KBM-7 (cell line): ENCODE measurements at places on chromosomes 6 and 20.

DNA sequence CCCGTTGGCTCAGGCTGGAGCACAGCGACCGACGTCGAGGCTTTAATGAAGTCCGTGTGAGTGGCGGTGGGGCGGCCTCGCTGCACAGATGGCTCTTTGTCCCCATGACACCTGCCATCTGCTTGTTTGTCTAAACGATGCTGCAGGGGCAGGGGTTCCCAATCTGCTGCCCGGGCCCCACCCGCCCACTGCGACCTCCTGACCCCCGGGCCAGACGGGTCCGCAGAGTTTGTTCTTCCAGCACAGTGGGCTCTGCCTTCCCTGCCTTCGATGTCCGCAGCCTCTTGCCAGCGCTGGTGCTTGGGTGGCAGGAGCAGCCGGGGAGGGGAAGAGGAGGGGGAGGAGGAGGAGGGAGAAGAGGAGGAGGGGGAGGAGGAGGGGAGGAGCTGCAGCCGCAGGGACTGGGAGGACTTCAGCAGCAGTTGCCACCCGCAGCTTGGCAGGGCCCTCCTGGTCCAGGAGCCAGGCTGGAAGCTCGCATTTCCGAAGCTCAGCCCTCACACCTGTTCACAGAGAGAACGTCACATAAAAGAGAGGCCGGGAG is 210.0 kb downstream of the DLL1 start:
- no peak for DNase-seq

GRCh38 chr20:63831993-63832686 is 1.1 kb upstream of the ZBTB46 start:
- DNase-seq, result peak; percentile 28

- DNase-seq, result no peak
Observed at GRCh38 chr6:69422020-69422419, 374.8 kb downstream of the LMBRD1 start.

GRCh38 chr20:9066191-9066590 is 2.7 kb upstream of the PLCB4 start:
- no peak for DNase-seq

DNA sequence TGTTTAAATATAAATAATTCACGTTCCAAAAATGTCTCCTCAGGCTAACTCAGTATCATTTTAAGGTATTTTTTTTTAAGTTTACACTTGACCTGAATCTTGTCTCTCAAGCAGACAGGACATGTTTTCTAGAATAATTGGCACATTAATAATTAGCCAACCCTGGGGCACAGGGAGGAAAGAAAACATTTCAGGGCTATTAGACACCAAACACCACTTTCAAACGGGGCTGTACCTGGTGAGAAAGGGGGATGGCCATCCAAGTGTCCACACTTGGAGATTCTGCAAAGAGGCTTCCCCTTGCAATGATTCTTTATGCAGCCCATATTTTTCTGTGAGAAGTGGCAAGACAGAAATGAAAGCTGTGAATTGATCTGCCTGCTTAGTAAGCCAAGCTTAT is 560.8 kb downstream of the CD109 start:
- DNase-seq, result no peak

DNA sequence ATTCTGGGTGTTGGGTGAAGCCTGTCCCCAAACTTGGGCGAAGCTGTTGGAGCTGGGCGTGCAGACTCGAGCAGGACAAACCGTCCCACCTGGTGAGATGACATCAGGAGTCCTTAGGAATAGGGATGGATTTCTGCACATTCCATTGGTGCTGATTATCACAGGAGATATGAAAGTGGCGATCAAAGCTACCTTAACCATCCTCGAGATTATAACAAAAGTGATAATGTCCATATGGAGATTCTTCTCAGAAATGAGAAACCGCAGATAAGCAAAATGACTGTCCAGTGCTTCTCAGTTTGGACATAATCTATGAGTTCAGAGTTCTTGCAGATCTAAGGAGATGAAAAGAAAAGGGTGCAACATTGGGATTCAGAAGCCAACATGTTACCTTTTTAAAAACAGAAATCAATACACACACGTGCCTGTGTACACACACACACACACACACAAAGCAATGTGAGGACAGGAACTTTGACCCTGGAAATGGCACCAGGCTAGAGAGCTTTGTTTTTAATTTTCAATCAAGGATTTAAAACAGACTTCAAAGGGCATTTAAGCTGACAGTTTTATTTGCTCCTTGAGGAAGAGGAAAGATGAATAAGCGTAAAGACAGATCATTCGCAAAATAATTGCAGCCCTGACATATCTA is 165.4 kb downstream of the CD83 start:
- DNase-seq, result no peak

GRCh38 chr20:47464380-47465101 is 37.1 kb upstream of the NCOA3 start:
- DNase-seq, result no peak

DNA sequence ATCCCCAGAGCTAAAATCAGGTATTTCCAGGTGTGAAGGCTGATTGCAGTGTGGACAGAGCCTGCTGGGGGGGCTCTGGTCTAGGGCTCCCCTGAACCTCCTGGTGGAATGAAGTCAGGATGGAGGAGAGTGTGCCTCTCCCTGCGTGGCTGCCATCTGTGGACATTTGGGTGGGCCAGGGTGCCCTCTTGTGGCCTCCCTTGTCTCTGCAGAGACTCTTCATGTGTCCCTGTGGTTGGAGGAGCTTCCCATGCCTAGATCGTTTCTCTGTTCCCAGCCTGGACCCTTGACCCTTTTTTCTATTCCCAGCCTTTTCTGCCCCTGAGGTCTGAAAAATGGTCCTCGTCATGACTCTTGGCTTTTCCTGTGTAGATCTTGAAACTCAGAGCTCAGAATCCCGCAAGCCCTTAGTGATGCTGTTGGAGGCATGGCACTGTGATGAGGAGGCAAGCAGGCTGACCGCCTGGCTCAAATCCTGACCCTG is 9.9 kb upstream of the PSMF1 start:
- DNase-seq, result peak; percentile 63

DNA sequence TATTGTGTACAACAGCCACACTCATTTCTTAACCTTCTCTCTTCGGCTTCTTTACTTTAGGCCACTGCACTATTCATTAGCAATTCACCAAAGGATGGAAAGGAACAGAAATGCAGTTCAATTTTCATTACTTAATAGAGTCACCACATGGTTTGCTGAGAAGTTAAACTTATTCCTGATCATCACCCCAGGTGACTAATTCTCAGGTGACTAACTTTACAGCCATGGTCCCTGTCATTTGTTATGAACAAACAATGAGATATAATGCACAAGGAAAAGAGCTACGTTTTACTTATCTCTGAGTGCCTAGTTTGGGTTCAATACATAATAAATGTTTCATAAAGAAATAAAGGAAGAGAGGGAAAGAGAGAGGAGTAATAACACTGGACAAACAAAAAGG is 45.8 kb upstream of the DST start:
- no peak for DNase-seq

GRCh38 chr20:37243076-37243936 is 18.3 kb downstream of the GHRH start:
- DNase-seq, result no peak

DNA sequence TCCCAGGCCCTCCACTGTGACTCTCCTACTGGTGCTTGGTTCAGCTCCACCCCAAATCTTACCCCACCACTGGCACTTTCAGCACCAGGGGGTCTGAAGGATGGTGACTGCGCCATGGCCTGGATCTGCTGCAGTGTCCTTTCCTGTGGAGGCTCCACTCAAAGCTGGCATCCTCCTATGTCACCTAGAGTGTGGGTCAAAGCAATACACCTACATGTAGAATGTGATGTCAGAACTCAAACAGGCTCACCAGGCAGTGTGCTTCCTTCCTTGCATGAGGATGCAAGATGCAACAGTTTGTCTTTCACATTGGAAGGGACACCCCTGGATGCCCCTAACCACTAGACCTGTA is 32.8 kb upstream of the MICB start:
- no peak for DNase-seq

DNA sequence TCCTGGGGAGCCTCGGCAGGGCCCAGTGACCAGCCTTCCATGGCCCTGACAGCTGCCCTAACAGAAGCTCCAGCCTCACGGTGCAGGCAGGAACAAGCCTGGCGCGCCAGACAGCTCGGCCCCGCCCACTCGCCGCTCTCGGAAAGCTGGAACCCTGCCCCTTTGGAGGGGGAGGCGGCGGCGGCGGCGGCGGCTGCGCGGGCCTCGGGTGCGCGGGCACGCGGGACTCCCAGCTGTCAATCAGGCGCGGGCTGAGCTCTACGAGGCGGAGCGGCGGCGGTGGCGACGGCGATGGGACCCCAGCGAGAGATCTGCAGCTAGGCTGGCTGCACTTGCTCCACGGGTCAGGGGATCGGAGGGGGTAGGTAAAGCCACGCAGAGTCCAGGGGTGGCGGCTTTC is at the start of gene NRSN1:
NRSN1 (plus strand) TSS at position 236 of the 400 bp plus-strand sequence. CDS start 8,113 bp downstream, outside the sequence.
- peak; percentile 0 for DNase-seq

DNA sequence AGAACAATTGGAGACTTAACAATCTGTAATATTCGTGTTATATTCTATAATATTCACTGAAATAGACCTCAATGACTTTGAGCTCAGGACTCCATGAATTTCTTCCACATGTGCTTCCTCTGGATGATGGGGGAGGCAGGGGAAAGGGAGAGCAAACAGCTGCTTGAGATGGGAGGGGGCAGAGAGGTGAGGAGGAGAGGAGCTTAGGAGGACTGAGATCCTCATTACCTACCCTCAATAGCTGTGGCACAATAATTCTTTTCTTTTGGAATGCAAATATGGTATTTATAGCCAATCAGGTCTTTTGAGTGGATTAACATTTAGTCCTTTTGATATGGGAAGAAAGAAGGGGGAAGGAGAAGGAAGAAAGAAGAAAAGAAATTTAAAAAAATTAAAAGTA is 64.1 kb upstream of the ZNF217 start:
- no peak for DNase-seq

GRCh38 chr6:34875292-34876213 is 12.3 kb downstream of the TAF11 start:
- no peak for DNase-seq

DNA sequence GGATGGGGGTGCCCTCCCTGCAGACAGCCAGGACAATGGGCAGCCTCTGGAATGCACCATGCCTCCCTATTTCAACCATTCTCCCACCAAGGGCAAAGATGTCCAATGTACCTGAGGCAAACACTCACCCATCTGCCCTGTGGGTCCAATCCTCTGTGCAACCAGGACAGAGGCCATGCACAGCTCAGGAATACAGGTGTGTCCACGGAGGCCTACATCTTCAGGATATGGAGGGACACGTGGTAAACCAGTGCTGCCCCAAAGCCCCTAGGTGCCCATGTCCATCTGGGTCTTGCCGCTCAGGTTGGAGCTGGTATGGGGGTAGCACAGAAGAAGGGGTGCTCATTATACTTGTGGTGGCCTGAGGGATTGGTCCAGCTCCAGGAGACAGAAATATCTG is 20.4 kb upstream of the TAF8 start:
- DNase-seq, result no peak

DNA sequence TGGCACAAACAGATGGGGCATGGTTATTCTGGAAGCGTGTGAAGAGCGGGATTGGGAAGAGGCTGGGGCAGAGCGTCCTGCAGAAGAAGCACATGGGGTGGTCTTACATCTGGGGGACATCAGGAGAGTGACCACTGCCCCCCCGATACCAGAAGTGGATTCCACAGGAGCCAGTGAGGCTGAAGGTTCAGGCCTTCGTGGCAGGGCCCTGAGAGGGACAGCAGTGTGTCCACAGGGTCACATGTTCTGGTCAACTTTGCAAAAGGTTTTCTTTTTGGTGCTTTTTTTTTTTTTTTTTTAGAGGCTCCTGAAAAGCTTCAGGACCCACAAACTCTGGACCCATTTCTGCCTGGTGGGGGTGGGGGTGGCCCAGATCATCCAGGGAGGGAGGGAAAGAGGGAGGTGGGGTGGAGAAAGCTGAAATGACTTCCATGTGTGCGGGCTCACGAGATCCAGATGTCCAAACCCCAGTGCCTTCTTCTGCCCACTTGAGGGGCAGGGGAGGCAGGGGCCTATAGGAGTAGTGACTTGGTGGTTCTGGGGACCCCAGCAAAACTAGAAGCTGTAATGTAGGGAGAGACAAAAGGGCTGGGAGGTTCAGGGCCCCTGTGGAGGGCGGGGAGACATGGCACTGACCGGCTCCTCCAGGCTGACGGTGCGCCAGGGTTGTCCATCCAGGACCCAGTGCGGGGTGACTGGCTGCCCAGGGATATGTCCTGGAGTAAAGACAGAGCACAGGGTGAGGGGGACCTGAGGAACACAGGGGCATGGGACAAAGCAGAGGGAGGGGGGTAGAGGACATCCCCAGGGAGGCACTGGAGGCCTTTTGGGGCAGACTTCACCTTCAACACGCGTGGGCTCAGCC is 2.7 kb downstream of the ADAM33 start:
- no peak for DNase-seq

DNA sequence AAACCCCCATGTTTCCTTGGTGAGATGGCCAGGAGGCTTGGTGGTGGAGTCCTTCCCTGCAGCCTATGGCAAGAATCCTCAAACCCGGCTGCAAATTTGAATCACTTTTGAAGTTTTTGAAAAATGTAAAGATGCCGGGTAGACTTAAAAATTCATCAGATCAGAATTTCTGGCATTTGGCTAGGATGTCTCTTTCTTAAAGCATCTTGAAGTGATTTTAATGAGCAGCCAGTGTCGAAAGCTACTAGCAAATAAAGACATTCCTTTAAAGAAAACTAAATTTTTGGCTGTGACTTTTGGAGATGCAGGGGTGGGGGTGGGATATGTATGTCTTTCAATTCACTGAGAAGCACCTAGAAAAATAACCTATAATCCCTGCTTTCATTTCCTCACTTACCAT is 25.6 kb upstream of the NOX3 start:
- no peak for DNase-seq

GRCh38 chr6:166678426-166678825 is 51.4 kb upstream of the RPS6KA2 start:
- no peak for DNase-seq

GRCh38 chr20:46549188-46549972 is 1.1 kb downstream of the OCSTAMP start:
- DNase-seq, result no peak

GRCh38 chr20:46013829-46014516 is 5.3 kb downstream of the MMP9 start:
- peak; percentile 74 for DNase-seq

DNA sequence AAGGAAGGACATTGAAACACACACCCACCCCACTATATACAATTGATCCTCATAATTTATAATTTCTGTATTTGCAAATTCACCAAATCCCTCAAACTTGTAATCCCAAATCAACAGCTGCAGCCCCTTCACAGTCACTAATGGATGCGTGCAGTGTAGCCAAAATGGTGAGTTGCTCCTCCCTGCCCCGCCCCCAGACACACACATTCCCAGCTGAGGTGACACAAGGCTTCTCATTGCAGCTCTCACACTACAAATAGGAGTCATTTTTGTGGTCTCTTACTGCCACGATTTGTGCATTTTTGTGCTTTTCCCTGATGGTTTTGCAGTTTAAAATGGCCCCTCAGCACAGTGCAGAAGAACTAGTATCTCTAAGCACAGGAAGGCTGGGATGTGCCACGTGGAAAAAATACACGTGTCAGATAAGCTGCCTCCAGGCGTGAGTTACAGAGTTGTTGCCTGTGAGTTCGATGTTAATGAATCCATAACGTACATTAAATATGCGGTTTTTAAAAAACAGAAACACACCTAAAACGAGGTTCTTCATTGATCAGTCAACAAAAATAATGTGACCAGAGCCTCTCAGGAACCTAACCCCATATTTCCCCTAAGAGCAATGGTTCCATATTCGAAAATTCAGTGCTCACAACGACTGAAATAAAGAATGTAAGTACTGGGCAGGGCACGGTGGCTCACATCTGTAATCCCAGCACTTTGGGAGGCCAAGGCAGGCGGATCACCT is 8.2 kb downstream of the ATP9A start:
- no peak for DNase-seq
